CD4-positive, alpha-beta T cell treated with Interleukin-6 at 100 ng/mL for 8 hours (primary cell): ENCODE measurements at places on chromosomes 2 and 18.

GRCh38 chr2:70145851-70146739 is 44.7 kb downstream of the C2orf42 start:
- no peak for DNase-seq

- DNase-seq = no peak
Observed at GRCh38 chr2:121746071-121746578, 9.3 kb upstream of the TSN start.

DNA sequence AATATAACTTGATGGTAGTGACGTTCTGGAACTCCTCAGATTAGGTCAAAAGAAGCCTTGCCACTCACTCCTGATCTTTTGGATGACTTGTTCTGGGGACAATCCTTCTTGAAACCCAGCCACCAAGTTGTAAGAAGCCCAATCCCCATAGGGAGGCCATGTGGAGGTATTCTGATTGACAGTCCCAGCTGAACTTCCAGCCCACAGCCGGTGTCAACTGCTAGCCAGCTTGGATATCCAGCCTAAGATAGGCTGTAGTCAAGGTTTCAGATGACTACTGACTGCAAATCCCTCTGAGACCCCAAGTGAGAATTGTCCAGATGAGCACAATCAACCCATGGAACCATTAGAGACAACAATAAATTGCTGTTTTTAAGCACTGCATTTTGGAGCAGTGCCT is 31.4 kb downstream of the EIF2AK2 start:
- no peak for DNase-seq

DNA sequence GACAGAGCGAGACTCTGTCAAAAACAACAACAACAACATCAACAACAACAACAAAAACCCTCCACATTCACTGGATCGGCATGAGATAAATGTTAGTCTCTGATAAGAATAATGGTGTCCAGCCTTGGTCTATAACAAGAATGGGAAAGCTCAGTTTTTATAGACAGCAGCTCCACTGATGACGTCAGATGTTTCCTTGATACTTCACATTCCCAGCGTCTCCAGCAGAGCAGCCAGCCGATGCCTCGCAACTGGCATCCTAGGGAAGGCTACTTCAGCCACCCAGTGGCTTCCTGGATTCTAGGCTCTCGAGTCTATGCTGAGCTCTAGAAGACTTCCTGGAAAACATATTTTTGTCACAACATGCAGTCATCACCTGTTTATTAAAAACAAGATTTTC is 271.4 kb upstream of the SMIM21 start:
- no peak for DNase-seq

DNA sequence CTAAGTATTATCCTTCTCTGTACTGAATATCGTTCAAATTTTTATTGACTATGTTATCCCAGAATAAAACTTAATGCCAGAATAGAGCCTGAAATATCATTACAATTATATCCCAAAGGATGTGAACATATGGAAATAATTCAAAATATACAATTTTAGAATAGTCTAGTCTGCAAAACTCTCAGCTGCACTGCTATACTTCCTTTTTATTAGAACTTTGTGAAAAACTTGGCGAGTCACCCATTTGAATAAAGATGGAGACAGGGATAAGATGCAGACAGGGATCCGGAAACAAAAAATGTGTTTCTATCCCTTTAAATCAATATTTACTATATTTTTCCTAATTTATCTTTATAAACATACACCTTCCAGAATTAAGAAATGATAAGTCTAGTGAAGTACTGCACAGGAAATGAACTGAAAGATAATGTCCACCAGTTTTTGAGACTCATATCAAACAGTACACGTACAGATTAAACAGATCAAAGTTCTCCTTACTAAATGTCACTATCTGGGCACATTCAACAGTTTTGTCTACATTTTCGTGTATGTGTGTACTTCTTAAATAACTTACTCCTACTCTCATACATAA is 107.8 kb downstream of the MEP1B start:
- no peak for DNase-seq

- no peak for DNase-seq
Observed at GRCh38 chr2:239259173-239259572, 141.6 kb downstream of the HDAC4 start.

DNA sequence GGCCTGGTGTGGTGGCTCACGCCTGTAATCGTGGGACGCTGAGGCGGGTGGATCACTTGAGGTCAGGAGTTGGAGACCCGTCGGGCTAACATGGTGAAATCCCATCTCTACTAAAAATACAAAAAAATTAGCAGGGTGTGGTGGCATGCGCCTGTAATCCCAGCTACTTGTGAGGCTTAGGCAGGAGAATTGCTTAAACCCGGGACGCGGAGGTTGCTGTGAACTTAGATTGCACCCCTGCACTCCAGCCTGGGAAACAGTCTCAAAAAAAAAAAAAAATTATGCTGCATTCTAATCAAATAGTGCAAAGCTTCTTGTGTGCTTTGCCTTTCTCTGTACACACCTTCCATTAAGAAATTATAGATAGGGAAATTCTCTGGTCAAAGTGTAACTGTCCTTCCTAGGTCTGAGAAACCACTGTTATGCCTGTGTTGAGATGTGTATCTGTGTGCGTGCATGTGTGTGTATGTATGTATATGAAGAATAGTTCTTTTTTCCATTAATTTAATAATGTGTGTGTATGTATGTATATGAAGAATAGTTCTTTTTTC is 2.5 kb downstream of the CD28 start:
- DNase-seq = no peak

- no peak for DNase-seq
Observed at GRCh38 chr2:74162951-74163350, 15.2 kb upstream of the BOLA3 start.

- no peak for DNase-seq
Observed at GRCh38 chr2:151619337-151619989, 114.8 kb downstream of the NEB start.

DNA sequence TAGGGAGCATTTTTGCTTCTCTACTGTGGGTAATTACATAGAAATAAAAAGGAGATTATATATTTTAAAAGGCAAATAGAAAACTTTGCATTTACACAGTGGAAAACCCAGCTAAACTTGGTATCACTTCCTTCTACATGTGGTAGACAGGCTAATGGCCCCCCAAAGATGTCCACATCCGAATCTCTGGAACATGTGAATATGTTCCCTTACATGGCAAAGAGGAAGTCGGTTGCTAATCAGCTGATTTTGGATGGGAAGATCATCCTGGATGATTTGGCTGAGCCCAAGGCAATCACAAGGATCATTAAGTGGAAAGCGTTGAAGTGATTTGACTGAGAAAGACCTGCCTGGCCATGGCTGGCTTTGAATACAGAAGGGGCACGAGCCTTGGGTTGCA is 26.2 kb downstream of the CREG2 start:
- DNase-seq = no peak

DNA sequence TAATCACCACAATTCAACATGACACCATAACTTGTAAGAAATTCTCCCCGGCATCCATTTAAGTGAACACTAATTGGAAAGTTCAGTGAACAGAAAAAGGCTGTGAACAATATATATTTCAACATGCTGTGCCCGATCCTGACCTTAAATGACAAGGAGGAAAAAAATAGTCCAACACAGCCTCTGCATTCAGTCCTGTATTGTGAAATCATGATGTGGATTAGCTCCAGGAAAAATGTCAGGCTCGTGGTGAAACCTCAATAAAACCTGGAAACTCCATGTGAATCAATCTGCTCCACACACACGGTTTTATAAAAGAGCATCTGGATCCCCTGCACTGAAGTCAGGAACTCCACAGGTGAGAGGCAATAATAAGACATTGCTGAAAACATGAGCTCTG is 145.4 kb upstream of the SPOPL start:
- no peak for DNase-seq

GRCh38 chr2:209726311-209726710 is 45.3 kb upstream of the UNC80 start:
- no peak for DNase-seq

DNA sequence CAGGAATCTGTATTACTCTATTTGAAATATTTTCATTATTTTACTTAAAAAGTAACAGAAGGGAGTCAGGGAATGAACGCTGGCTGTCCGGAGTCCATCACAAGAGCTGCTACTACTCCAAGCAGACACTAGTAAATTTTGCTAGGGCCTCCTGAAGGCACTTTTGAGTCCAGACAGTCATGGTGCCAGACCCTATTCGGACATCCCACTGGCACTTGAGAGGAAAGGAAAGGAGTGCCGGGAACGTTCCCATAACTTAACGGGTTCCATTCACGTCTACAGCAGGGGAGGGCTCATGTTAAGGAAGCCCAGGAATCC is 563 bp upstream of the GMCL1 start:
- DNase-seq = no peak

DNA sequence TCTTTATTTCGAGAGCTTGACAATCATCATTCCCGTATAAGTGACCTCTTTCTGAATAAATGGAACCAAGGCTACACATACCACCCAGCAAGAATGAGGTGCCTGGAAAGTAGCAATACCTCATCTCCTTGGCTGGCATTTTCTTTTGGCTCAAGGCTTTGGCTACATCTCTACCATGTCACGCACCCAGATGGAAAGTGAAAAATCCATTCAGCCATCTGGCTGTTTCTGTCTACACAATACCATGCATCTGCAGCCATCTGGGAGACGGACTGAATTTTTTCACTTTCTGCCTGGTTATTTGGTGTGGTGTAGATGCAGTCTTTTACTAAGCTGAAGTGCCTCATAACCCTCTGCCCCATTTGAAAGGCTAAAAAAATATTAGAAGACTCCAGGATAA is 566.9 kb downstream of the BCL11A start:
- no peak for DNase-seq

- no peak for DNase-seq
Observed at GRCh38 chr2:226548732-226549131, 250.9 kb downstream of the IRS1 start.

DNA sequence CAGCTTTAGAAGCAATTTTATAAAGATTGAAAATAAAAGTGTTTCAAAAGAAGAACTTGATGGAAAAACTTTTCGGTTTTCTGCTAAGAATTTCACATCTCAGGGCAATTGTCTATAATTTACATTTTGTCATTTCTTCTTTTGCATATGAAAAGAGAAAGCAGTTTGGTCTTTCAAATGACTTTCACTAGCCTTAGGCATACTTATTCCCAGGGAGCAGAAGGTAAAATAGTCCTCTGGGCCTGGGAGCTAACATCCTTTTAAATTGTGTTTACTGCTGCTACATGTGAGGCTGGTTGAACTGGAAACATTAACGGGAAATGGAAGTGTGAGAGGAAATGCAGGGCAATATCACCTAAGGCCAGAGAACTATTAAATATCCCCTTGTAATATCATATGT is 37.1 kb downstream of the MYO3B start:
- DNase-seq = no peak

DNA sequence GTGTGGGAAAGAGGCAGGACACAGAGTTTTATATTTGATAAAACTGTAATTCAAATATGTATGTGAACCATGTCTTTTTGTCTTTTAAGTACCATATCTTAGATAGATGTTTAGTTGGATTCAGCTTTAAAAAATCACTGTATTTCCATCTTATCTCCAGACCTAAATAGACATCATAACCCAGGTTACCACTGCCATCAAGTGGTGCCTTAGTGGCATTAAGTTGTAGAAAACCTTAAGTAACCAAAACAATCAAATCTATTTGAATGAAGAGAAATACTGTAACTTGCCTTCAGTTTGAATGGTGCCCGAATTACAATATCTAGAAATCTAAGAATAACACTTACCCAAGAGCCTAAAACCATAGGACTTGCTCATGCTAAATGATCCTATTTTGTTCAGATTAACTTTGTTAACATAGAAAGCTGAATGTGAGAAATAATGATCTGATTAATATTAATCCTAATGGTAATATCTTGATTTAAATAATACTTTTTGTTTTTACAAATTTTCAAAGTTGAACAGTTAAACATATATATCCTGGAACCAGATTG is 92.5 kb upstream of the MAP2 start:
- DNase-seq = no peak

DNA sequence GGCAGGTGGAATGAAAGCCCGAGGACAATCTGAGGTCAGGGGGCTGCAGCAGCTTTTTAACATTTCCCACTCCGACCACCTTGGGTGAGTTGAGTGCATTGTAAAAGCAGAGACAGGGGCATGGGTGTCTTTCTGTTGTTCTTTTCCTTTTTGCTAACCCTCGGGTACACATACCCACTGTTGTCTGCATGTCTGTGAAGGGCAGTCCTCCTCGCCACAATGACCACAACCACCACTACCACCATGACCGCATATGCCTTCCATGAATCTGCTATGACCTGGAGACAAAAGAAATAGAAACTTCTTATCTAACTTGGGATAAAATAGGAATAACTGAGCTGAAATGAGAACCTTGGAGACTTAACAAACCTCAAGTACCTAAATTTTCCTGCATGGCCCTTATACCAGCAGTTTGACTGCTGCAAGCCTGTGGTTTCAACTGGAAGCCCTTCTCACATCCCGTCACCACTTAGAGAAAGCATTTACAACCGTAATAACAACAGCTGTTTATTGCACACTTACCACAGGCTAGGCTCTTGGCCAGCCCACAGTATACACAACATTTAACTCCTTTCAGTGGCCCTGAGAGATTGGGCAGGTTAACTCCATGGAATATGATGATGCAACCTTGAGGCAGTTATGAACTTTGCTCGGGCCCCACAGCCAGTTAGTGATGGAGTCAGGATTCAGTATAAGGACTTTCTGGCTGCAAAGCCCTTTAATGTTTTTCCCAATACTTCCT is 80.3 kb downstream of the GYPC start:
- DNase-seq = no peak

- no peak for DNase-seq
Observed at GRCh38 chr2:207805566-207806226, 36.0 kb upstream of the FZD5 start.

DNA sequence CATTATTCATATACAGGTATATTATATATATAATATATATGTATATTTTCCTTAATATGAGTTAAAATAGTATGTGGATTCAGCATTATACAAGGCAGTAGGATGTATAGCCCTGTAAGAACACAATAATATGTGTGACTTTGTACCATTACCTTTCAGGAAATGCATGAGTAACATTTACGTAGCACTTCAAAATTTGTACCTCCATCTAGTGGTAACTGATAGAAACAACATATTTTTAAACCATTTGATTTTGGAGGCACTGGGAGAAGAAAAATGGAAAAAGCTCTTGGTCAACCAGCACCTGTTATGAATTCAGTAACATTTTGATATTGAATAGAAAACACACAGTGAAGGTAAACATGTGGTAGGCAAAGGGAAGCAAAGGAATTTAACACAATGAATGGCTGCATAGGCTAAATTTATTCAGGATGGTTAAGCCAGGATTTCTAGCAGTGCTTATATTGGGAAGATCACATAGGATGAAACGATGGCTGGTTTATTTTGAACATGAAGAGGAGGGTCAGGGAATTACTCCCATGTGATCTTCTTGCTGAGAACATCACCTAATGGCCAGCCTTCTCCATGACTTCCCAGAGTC is 565.5 kb downstream of the CCDC85A start:
- DNase-seq = no peak

DNA sequence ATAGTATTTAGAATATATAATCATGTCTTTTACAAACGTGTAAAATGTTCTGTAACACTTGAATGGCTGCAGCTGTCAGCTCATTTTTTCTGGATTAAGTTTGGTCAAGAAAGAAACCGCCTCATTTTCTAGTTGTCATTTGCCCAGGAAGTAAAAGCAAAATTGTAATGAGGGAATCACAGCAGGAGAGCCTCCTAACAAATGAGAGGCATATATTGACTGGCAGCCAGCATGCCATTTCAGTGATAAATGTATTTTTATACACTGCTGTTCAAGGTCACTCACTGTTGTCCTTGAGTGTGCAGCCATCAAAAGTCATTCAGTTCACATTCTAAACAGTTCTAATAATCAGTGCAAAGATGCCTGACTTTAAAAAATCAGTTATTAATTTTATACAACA is 144.3 kb upstream of the BOD1L2 start:
- DNase-seq = no peak
